AG08395 (cell line): ENCODE measurements at places on chromosomes 16 and 17.

DNA sequence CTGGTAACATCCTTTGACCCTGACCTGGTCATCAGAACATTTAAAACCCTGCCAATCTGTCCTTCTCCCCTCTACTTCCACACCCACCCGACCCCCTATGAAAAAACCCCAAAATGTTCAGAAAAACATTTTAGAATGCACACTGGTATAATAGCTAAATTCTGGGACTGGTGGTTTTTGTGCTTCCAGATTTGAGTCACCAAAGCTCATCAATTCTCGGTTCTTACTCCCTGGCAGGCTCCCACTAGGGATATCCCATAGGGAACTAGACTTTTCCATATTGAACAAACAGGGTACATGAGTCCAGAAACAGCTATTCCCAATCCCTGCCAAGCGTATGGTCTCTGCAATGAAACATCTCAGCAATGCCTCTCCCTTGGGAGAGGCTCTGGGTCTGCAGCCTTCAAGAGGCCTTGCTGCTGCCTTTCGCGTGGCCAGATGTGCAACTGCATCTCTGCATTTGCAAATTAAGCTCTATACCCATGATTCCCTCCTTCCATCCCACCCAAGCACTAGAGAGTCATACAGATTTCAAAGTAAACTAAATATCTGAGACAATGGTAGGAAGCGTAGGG, 67.7 kb downstream of the SMG6 start:
- no peak for DNase-seq

DNA sequence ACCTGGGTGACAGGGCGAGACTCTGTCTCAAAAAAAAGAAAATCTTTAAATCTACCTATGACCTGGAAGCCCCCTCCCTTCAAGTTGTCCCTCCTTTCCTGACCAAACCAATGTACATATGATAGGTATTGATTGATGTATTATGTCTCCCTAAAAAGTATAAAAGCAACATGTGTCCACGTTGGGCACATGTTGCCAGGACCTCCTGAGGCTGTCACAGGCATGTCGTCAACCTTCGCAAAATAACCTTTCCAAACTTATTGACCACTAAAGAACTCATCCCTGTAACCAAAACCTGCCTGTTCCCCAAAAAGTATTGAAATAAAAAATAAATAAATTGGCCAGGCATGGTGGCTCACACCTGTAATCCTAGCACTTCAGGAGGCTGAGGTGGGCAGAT, 4.4 kb downstream of the OXLD1 start:
- DNase-seq: no peak

- DNase-seq: no peak
Measured at GRCh38 chr17:37037590-37038155, 88.9 kb downstream of the AATF start.

DNA sequence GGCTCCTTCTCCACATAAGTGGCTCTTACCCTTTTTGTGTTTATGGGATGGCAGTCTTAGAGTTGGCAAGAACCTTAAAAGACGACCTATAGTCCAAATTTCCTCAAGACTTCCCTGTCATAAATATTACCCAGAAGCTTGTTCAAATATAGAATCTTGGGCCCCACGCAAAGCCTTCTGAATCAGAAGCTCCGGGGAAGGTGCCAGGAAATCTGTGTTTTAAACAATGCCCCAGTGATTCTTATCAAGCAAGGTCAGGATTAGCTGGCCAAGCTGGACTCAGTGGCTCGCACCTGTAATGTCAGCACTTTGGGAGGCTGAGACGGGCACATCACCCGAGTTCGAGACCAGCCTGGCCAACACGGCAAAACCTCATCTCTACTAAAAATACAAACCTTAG, 85.7 kb downstream of the TIMM22 start:
- DNase-seq: no peak
